CD4-positive, alpha-beta T cell (primary cell): ENCODE measurements at places on chromosomes 3 and 15. TPM values are rescaled to one million over a fixed set of nuclear protein-coding genes. Genes with fewer than 3 reads are reported as not detected.

DNA sequence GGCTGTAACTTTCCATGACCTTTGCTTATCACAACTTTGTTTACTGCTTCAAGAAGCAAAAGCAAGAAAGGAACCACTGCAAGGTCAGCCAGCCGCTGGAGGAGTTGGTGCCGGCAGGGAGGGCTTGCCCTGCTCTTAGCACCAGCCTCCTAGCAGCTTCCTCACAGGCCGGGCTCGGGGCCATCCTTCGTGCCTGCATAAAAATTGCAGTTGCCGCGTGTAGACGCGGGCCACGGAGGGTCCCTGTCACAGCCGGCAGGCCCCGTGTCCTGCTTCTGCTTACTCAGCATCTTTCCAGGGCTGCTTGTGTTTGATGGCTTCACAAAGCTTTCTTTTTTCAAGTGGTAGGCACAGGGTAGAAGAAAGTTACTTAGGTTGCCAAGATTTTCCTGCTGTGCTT lies 84.4 kb downstream of the PGPEP1L start:
- no peak for DNase-seq

DNA sequence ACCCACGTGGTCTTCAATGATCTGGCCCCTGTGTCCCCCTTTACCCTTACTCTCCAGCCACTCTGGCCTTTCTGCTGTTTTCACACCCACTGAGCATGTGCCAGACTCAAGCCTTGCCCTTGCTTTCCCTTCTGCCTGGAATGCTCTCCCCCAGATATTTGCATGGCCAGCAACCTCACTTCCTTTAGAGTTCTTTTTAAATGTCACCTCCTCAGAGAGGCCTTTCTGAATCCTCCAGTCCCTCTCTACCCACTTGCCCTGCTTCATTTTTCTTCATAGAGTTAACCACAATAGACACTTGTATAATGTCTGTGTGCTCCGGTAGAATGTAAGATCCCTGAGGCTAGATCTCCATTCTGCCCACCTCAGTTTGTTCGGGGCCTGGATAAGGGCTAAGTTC lies 39.4 kb upstream of the TIPARP start:
- no peak for DNase-seq

GRCh38 chr3:86793786-86794185 lies 197.2 kb downstream of the VGLL3 start:
- no peak for DNase-seq

TERC gene
- total RNA-seq = 9.0 TPM

ELP6 gene
- 12.3 TPM for total RNA-seq

- DNase-seq = no peak
Measured at GRCh38 chr3:122052968-122053367, 2.2 kb upstream of the CD86 start.

DNA sequence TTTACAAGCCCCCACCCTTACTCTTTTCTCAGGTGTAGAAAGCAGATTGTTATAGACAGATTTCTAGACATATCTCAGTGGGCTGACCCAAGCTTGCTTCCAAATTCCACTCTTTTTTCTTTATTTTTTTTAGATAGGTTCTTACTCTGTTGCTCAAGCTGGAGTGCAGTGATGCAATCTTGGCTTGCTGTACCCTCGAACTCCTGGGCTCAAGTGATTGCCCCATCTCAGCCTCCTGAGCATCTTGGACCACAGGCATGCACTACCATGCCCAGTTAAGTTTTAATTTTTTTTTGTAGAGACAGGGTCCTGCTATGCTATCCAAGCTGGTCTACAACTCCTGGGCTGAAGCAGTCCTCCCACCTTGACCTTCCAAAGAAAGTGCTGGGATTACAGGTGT lies 53.5 kb upstream of the ADAMTS9 start:
- no peak for DNase-seq

GRCh38 chr3:73781541-73781940 lies 156.8 kb upstream of the PDZRN3 start:
- DNase-seq = no peak

DNA sequence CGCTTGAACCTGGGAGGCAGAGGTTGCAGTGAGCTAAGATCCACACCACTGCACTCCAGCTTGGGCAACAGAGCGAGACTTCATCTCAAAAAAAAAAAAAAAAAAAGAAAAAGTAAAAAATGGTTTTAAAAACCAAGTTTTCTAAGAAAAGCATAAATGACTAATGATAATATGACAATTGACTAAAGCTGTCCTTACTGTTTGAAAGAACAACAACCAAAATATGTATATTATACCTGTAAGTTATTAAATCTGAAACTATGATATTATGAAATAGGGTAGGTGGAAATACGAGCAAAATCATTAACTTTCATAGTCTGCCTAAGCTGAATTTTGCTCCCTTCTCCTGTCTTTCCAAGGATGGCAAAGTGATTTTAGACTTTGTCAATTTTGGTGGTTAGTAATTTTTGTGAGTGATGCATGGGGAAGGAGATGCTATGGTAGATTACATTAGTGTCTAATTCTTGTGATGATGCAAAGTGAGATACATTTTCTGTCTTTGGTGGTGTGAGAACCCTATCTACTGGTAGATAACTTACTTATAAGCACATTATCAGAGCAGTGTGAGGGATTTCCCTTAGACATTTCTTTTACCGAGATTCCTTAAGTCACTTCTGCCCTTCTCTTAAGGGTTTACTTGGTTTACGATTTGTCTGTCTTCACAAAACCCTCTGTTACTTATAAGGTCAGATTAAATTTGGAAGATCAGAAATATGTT lies 10.6 kb upstream of the CHD2 start:
- no peak for DNase-seq

GRCh38 chr3:170267793-170268192 lies 45.6 kb downstream of the PRKCI start:
- DNase-seq = no peak

DNA sequence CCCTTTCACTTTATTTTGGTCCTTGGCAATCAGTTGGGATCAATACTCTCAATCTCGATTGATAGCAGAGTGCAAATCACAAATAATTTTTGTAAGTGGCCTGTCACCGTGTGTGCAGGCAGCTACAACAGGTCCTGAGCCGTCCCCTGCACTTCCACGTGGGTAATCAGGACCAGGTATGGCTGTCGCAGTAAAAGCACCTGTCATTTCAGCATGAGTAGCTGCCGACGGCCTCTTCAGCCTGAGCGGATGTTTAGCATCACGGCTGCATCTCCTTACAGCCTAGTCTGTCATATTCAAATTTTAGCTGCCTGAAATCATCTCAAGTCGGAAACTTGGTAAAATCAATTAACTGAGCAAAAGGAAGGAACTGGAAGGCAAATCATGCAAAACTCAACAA lies 53.0 kb upstream of the FOXP1 start:
- no peak for DNase-seq

DNA sequence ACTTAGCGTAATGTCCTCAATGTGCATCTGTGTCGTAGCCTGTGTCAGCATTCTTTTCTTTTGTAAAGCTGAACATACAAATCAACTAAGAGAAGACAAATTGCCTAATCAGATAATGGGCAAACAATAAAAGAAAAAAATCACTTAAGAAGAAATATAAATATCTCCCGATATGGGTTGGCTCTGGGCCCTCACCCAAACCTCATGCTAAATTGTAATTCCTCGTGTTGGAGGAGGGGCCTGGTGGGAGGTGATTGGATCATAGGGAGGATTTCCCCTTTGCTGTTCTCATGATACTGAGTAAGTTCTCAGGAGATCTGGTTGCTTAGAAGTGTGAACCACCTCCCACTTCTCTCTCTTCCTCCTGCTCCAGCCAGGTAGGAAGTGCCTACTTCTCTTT lies 285.0 kb upstream of the LYSMD4 start:
- DNase-seq = no peak

GRCh38 chr3:166275024-166275390 lies 437.8 kb upstream of the BCHE start:
- no peak for DNase-seq

GRCh38 chr3:106068795-106069194 lies 200.0 kb upstream of the CBLB start:
- no peak for DNase-seq

GPR171 gene
- total RNA-seq = 16.7 TPM

GRCh38 chr15:32705446-32705845 lies 12.4 kb upstream of the GREM1 start:
- DNase-seq = no peak

DNA sequence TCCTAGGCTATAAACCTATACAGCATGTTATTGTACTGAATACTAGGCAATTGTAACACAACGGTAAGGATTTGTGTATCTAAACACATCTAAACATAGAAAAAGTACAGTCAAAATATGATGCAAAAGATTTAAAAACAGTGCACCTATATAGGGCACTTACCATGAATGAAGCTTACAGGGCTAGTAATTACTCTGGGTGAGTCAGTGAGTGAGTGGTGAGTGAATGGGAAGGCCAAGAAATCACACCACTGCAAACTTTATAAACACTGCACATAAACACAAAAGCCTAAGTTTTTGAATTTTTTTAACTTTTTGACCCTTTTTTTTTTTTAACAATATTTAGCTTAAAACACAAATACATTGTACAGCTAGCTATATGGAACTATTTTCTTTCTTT lies 204.7 kb upstream of the CTNNB1 start:
- no peak for DNase-seq
